Brain (organoid and tissue), 16 donors: ENCODE measurements at places on chromosomes 4 and X. TPM values are rescaled to one million over a fixed set of nuclear protein-coding genes. Genes with fewer than 3 reads are reported as not detected.

GRCh38 chrX:110519501-110519900 lies 160.9 kb downstream of the RTL9 start:
- DNase-seq, result no peak

DNA sequence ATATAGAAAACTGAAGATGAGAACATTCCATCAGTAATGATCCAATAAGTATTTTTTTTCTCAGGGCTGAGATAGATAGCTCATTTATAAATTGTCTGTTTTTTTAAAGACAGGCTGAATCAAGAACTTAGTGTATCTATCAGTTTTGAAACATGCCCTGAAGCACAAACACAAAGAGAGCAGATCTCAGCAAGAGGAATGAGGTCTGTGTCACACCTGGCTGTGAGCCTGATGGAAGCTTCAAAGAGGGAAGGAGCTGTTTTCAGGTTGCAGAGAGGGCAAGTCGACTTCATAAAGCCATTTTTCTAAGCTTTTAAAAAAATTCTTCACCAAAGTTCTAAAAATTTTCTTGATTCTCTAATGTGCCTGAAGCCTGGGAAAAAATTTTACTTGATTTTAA lies 434.9 kb downstream of the PDGFC start:
- DNase-seq, result peak; percentile 78

TSC22D3 gene
- 44.9 TPM for polyA plus RNA-seq

- no peak for DNase-seq
Measured at GRCh38 chrX:25389266-25389665, 373.5 kb upstream of the ARX start.

- no peak for DNase-seq
Measured at GRCh38 chr4:111957116-111957515, 188.1 kb upstream of the FAM241A start.

GRCh38 chr4:102717448-102718092 lies 43.2 kb downstream of the MANBA start:
- DNase-seq, result no peak

TMEM47 gene
- polyA plus RNA-seq, result 4.6 TPM

NRK gene
- polyA plus RNA-seq, result not detected

DNA sequence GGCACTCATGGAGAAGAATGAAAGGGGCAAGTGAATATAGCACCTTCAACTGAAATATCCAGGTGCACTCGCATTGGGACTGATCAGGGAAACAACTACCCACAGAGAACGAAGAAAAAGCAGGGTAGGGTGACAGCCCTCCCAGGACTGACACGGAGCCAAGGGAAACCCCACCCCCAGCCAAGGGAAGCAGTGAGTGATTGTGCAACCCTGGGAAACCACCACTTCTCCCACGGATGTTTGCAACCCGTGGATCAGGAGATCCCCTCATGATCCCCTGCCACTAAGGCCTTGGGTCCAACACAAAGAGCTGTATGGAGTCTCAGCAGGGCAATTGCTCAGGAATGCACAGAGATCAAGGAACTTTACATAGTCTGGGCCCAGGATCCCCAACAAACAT lies 158.5 kb upstream of the HCCS start:
- DNase-seq, result no peak

HSFX2 gene
- 1.9 TPM for polyA plus RNA-seq

SPANXN4 gene
- polyA plus RNA-seq, result not detected

DNA sequence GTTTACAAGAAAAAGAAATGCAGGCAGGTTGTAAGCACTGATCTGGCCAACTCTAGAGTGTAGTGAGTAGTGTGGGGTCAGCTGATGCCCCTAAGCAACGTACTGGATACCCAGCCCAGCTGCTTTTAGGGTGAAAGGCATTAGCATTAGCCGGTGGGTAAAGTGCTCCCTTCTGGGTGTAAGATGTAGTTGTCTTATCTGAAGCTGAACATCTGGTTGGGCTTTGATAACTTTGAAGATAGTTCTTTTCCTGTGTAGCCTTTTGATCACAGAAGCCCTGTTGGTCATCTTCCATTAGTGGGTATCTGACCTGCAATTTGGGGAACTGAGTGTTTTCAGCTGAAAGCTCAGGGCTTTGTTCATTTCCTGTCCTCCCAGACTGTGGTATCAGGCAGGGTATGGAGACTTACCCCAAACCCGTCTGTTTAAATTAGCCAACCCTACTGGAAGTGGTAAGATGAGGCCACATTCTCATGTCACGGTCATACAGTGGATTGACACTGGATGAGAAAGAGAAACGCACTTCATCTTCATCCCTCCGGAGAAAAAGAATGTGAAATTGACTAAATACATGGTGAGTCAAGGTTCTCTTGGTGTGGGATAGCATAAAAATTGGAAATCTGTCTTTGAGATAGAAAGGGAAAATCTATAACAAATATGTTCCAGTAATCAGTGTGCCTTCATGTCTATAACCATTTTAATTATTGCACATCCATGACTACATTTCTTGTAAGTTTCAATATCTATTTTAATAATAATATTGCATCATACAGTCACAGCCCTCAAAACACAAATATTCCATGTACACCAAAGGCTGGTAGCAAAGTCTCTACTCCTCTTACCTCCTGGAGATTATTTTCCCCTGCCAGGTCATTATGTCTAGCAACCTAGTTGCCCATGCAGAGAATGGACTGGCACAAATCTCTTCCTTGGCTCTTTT lies 8.7 kb downstream of the RHOH start:
- DNase-seq, result no peak

YY2 gene
- polyA plus RNA-seq, result 0.22 TPM

TMSB15B gene
- 21.0 TPM for polyA plus RNA-seq

DNA sequence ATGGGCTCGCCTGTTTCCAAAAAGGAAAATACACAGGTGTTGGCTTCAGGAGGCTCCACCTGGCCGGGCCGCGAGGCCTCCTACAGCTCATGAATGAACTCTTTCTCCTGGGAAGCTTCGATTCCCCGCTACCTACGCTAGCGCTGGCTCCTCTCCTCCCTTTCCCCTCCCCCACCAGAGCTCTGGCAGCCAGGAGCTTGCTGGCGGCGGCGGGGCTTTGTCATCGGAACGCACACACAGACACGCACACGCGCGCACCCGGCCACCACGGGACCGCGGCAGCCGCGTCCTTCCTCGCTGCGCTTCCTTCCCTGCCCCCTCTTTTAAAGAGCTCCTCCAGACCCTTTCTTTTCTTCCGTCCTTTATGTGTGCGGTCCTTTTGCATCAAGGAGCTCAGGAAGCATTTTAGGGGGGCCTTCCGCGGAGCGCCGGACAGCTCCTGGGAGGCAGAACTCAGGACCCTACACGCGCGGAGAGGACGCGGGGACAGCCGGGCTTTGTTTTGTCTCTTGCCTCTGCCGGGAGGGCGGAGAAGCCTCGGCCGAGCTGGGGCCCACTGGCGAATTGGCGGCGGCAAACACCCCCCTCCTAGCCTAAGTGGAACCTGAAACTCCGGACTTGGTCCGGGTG lies 70.2 kb upstream of the BCOR start:
- DNase-seq, result peak; percentile 88

SPANXA2 gene
- not detected for polyA plus RNA-seq

ADH1C gene
- not detected for polyA plus RNA-seq

DNA sequence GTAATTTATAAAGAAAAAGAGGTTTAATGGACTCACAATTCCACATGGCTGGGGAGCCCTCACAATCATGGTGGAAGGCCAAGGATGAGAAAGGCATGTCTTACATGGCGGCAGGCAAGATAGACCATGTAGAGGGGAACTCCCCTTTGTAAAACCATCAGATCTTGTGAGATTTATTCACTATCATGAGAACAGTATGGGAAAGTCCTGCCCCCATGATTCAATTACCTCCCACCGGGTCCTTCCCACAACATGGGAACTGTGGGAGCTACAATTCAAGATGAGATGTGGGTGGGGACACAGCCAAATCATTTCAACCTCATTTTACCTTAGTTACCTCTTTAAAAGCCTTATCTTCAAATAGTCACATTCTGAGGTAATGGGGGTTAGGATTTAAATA lies 30.9 kb upstream of the ELOVL6 start:
- DNase-seq, result no peak

CLDN34 gene
- polyA plus RNA-seq, result not detected

MUC7 gene
- not detected for polyA plus RNA-seq

DNA sequence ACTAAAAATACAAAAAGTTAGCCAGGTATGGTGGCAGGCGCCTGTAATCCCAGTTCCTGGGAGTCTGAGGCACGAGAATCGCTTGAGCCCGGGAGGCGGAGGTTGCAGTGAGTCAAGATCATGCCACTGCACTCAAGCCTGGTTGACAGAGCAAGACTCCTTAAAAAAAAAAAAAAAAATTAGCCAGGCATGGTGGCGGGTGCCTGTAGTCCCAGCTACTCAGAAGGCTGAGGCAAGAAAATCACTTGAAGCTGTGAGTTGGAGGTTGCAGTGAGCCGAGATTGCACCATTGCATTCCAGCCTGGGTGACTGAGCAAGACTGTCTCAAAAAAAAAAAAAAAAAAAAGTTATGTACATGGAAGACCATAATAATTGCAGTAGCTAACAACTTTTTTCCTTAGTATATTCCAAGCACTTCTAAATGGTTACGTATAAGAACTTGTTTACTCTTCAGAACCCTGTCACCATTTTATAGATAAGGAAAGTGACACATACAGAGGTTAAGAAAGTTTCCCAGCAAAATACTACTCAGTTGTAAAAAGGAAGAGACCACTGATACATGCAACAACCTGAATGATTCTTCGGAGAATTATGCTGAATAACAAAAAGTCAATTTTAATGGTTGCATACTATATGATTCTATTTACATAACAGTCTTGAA lies 24.5 kb downstream of the RUFY3 start:
- DNase-seq, result no peak

MFAP3L gene
- 4.3 TPM for polyA plus RNA-seq

DNA sequence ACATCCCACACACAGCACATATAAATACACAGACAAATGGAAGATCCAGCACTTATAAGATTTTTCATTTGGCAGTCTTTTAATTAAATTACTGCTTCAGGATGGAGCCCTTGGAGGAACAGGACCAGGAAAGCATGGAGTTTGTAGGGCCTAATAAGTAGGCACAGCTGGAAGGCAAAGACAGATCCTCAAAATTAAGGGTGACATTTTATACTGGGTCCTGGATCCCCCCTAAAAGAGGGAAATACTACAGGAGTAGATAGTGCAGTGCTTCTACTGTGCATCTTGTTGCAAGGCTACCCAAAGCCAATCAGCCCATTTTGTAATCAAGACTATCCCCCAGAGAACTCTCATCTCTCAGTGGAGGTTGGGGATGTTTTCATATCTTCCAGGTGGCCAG lies 1860.7 kb upstream of the PCDH10 start:
- DNase-seq, result no peak

- no peak for DNase-seq
Measured at GRCh38 chr4:5192271-5192670, 141.0 kb downstream of the STK32B start.

PPEF2 gene
- not detected for polyA plus RNA-seq

- DNase-seq, result peak; percentile 10
Measured at GRCh38 chr4:162016991-162017390, 146.8 kb downstream of the FSTL5 start.

VSIG1 gene
- polyA plus RNA-seq, result not detected

GRCh38 chr4:79827283-79827682 lies 245.7 kb downstream of the ANTXR2 start:
- no peak for DNase-seq

PDGFRA gene
- 4.7 TPM for polyA plus RNA-seq

- no peak for DNase-seq
Measured at GRCh38 chr4:188960411-188961093, 821.3 kb downstream of the TRIML1 start.
